NCI-H1092 treated with DMSO at 0.1 percent for 48 hours (cell line): ENCODE measurements at places on chromosomes 2 and 18.
A peak's percentile ranks its signal among the peaks of the same experiment; 100 is the strongest.

DNA sequence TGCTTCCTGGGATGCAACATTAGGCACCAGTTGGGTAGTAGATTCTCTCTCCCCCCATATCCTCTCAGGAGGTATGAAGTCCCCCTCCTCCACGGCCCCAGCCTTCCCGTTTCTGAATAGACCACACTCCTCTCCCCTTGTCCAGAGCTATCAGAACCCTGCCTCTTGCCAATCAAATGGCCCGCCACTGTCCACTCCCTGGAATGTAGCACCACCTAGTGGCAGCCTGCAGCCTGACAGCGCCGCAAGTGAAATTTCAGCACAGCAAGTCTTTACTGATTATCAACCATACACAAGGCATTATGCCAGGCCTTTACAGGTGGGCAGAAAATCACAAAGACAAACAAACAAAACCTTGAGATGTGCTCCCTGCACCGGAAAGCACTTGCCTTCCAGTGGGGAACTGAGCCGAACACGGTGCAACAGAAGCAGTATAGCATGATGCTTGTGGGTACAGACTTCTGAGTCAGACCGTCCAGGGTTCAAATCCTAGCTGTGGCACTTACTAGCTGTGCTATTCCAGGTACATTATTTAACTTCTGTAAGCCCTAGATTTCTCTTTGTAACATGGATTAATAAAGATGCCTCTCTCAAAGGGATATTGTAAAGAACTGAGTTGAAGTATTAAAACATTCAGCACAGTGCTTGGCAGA is 174.0 kb downstream of the SMAD2 start:
- DNase-seq = peak; percentile 61

- no peak for DNase-seq
These were observed 8.4 kb downstream of the MYOM1 start for GRCh38 chr18:3211236-3211992.

GRCh38 chr2:29902356-29902755 is 19.0 kb downstream of the ALK start:
- no peak for DNase-seq

DNA sequence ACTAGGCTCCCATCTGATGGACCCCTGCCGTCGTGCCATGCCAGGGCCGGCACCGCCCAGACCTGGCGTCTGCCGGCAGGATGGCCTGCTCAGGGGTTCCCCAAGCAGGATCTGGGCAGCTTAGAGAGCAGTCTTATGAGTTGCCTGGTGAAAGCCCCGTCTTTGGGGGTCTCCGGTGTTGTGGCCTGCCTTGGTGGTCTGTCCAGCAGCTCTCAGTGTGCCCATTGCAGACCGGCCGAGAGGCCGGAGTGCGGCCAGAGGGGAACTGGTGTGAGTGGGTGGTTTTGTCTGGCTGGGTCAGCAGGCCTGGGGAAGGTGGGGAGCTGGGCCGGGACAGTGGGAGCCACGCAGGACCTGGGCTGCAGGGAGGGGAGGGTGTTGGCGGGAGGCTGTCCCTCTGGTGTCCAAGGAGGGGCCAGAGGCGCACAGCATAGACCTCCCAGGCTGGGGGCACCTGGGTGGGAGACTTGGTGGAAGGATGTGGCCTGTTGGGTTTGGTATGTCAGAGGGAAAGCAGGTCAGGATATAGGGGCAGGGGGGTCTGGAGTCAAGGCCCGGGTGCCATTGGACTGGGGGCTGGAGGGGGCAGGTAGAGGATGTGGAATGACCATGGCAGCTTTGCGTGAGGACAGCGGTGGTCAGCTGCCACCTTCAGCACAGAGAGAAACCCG is 16.5 kb downstream of the GPC1 start:
- no peak for DNase-seq

DNA sequence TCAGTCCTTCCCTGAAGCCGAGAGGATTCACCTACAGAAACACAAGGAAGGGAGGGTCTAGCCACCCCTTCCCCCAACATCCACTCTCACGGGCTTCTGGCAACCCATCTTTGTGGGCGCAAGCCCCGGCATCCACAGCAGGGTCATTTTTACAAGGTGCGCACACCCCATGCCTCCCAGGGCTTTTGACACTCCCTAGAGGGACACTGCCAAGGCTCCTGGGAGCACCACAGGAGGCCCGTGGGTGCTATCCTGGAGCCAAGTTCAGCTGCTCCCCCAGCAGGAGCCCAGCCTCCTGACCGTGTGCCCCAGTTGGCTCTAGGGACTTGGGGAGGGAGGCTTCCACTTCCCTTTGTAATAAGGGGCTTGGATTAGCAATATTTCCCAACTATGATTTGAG is 251.6 kb downstream of the TNS1 start:
- DNase-seq = no peak

DNA sequence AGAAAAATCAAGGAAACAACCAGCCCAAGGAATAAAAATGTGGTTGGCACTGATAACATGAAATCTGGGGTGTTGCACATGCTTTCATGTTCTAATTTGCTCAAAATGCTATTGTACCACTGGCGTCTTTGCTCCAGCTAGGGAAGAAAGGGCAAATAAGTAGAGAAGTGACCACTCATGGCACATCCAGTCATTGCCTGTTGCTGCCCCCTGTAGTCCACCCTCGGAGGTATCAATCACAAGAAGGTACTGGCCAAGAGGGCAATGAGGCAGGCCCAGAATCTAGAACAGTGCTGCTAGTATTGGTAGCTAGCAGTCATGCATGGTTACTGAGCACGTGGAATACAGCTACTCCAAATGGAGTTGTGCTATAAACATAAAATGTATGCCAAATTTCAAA is 213.4 kb downstream of the CDCA7 start:
- peak; percentile 30 for DNase-seq

- no peak for DNase-seq
These were observed 18.4 kb upstream of the TXNL4A start for GRCh38 chr18:80006724-80007123.

- DNase-seq = no peak
These were observed 3.9 kb downstream of the NEB start for GRCh38 chr2:151730262-151730975.

DNA sequence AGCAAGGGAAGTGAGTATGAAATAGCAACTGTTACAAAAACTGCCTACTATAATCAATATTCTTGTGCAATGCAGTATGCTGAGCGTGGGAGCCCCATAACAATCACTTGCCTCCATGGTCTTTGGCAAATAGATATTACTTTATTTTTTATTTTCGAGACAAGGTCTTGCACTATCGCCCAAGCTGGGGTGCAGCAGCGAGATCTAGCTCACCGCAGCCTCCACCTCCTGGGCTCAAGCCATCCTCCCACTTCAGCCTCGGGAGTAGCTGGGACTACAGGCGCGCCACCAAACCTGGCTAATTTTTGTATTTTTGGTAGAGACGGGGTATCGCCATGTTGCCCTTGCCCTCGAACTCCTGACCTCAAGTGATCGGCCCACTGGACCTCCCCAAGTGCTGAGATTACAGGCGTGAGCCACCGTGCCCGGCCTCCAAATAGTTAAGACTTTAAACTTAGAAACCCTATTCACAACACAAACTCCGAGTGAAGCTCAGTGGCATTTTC is 1.2 kb upstream of the CCNT2 start:
- DNase-seq = no peak
